ENCODE measurements at places on chromosomes 5 and 9.

- DNase-seq = no peak
Observed at GRCh38 chr9:95727947-95728520, 147.5 kb upstream of the ERCC6L2 start.

- no peak for DNase-seq
Observed at GRCh38 chr9:18429070-18429469, 44.9 kb upstream of the ADAMTSL1 start.

DNA sequence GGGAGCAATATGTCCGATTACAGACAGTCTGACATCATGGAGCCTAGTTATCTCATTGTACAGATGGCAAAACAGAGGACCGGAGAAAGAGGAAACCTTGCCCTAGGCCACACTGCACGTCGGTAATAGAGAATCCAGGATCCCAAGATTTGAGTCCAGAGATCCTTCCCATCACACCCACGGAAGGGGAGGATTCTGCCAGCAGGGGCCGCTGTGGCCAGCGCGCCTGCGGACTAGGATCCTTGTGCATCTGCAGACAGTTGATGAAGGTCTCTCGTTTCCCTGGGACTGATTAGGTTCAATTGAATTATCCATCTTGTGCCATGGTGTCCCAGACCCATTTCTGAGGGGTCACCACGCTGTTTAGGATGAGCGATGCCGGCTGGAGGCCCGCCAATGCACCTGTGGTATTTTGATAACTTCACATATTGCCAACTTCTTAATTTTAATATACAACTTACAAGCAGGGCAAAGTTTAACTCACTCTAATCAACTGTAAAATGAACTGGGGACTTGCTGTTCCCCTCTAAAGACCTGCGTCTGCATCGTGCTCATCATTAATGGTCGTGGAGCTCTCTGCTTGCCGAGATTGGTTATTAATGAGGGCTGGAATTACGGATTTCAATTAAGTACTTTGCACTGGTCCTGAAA, 592.7 kb upstream of the BRINP1 start:
- no peak for DNase-seq

DNA sequence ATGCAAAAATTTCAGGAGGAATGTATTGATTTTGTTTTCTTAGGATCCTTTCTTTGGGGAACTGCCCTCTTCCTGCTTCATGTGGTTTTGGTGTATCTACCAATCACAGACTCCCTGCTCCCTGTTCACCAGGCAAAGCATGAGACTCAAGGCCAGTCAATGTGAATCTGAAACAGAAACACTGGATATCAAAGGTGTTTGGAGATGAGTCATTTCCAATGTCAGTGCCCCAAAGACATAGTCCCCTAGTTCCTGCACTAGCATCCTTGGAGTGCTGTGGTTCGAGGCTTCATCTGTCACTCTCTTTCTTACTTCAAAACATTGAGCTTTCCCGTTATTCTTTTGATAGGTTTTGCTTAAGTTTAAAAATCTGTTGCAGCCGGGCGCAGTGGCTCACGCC, 8.1 kb downstream of the PPP3R2 start:
- no peak for DNase-seq

GRCh38 chr9:133961226-133962165, 30.6 kb downstream of the VAV2 start:
- DNase-seq = no peak

GRCh38 chr5:166860426-166860825, 1431.0 kb upstream of the WWC1 start:
- no peak for DNase-seq

GRCh38 chr9:88628811-88629210, 93.8 kb downstream of the NXNL2 start:
- DNase-seq = no peak

DNA sequence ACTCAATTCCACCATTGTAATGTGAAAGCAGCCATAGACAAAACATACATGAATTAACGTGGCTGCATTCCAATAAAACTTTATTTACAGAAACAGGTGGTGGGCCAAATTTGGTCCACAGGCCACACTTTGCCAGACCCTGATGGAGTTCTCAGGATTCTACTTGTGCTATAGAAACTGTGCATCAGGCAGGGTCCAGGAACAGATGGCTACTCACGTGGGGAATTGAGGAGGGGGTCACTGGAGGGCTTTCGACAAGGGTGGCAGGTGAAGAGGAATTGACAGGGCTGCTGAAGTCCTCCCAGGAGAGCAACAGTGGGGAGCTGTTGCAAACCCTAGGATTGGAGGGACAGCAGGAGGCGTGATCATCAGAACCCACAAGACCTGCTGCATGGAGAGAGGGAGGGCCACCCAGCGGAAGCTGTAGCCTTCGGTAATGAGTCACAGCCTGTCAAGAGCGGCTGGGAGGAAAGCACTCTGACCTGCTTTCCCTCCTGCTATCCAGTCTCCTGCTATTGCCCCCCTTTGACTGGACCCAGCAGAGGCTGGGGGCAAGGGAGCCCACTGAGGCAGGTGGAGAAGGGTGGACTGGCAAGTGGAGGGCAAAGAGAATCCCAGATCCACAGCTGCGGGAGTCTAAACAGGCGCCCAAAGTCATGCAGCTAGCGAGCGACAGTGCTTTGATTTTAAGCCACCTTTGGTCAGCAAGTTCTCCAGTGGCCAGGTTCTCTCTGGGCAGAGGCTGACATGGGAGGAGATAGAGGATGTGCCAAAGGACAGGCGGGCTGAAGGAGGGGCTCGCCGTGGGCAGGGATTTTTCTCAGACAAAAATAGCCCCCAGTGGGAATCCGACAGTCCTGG, 138.3 kb upstream of the SMIM23 start:
- DNase-seq = no peak

DNA sequence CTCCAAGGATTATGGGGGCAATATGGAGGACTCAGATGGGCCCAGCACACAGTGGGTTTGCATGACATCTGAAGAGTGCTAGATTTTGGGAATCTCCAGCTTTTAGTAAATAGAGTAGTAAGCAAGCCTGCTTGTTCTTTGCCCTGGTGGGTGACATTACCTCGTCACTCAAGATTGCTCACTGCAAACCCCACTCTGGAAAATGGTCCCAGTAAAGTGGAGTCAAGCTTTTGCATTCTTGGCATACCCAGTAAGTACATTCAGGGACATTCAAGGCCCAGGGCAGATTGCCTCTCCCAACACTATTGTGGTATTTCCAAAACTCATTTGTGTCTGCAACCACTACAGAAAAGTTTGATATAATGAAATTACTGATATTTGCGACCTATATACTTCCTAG, 118.5 kb downstream of the INVS start:
- no peak for DNase-seq

GRCh38 chr5:170206216-170206615, 26.6 kb upstream of the C5orf58 start:
- DNase-seq = no peak

GRCh38 chr5:155982354-155982753, 344.6 kb upstream of the SGCD start:
- no peak for DNase-seq

DNA sequence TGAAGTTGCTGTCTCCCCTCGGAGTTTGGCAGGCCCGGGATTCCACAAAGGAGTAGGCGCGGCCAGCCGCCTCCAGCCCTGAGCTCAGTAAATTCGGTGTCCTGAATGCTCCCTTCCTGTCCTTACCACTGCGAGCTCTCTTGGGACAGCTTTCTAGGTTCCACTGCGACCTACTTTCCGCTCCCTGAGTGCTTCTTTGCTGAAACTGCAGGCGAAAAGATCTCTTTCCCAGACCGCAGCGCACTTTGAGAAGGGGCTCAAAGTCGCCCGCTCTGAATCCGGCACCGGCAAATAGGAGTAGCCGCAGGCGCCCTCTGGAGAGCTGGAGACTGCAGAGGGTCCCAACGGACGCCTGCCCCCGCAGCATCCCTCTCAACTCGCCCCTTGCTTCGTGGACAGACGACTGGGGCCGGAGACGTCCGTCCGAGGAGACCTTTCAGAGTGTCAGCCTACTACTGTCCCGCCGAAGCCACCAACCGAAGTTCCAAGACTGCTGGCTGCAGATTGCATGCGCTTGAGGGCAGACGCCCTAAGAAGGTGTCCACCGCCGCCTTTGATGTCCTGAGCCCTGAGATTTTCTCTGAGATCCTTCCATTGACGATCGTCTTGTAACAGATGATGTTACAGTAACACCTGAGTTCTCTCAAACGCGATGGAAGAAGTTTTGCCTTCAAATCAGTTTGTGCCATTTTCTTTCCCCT, 96.0 kb downstream of the ANXA2R start:
- peak; percentile 35 for DNase-seq

DNA sequence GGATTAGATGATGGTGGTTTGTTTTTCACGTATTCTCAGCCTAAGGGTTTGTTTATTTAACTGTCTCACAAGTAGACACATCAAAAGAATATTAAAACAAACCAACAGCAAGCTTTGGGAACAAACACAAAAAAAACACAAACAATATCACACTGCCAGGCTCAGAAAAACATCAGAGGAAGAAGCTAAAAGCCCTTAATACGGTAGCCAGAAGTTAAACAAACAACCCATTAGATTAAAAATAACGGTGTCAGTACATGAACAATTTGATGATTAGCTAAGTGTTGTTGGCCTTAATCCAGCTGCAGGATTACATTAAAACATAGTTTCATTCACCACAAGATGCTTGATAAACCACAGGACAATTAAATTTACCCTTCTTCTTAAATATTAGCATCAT, 15.9 kb upstream of the DMRT2 start:
- DNase-seq = no peak

GRCh38 chr9:111870774-111871498, 25.7 kb upstream of the UGCG start:
- no peak for DNase-seq

DNA sequence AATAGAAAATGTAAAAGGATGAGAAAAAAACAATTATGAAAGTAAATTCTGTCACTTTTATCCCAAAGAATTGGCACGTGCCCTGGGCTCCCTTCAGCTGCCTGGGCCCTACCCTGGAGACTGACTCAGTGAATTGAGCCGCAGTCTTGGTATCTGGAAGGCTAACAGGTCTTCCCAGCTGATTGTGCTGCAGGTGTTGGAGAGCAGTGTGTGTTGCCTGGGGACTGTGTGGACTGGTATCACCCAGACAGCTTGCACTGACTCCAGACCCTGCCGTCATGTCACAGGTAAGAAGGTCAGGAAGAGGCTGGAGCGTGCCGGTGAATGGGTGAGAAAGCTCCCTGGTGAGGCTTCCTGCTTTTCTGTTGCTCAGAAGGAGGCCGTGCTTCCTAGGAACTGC, 83.3 kb downstream of the AOPEP start:
- no peak for DNase-seq

GRCh38 chr5:59579824-59580167, 313.7 kb downstream of the PDE4D start:
- no peak for DNase-seq

DNA sequence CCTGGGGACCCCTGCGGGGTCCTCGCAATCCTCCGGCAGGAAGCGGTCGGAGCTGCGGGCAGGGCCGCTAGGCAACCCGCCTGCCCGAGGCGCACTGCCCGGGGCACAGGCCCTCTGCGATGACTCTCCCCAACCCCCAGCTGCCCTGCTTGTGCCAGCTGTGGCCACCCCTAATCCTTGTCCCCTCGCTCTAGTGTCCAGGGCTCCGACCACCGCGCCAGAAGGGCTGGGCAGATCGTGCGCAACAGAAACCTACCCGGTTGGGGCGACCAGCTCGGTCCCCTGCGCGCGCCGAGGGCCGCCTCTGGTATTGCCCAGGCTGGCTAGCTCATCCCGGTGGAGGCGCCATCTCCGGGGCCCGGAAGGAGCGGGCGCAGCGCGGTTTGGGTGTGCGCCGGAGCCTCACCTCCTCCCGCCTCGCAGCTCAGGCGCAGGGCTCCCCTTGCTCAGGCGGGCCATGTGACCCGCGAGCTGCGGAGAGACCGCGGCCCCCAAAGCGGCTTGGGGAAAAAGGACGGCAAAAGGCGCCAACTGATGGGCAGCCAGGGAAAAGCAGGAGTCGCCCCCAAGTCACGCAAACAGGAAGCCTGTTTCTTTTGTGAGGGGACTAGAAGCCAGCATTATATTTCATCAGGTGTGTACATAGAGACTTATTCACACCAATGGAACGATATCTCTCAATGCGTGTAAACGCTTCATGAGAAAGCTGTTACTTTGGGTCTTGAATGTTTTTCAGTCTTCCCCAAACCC, 46.8 kb upstream of the RNF20 start:
- peak; percentile 62 for DNase-seq

GRCh38 chr9:75085640-75086039, 2.3 kb downstream of the NMRK1 start:
- no peak for DNase-seq

DNA sequence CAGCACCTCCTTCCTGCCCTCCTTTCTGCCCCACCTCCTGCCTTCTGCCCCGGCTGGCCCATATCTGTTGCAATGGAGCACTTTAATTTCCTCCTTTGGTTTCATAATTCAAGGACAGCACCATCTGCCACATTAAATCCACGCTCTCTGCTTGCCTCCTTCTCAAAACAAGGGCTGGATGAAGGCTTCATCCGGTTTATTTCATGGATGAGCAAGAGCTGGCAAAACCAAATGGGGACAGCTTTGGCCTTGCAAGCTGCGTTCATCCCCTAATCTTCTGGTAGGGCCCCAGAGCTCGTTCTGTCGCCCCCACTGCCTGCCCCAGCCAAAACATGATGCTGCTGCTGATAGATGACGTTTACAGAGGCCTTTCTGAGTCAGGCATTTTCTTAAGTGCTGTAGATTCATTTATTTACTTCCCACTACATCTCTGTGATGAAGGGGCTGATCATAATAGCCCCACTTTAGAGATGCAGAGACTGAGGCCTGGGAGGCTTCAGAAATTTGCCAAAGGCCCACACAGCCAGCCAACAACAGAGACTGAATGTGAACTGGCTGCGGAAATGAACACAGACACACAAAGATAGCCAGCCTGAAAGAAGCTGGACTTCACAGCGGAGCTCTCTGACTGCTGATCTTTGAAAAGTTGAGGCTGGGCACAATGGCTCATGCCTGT, 115.6 kb upstream of the CPEB4 start:
- DNase-seq = no peak

DNA sequence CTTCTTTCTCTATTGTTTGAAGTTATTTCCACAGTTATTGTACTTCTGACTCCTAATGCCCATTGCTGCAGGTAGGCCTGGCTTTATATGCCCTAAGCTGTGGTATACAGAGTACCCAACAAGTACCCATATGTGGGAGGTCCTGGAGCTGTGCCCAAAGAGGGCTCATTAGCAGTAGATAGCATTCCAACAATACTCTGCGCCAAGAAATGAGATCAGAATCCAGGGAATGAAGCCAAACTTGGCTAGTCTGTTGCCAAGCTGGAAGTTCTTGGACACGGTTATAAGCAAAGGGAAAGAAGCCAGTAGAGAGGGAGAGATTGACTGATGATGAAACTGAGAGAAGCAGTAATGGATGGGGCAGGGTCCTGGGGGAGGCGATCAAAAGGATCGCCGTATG, 29.7 kb upstream of the FAM169A start:
- no peak for DNase-seq

GRCh38 chr9:28967226-28967625, 1393.9 kb upstream of the C9orf72 start:
- no peak for DNase-seq

Data from left hindlimb (tissue), 1 donor.